Stimulated activated naive CD4-positive, alpha-beta T cell (primary cell): ENCODE measurements at places on chromosomes 6 and 20.

DNA sequence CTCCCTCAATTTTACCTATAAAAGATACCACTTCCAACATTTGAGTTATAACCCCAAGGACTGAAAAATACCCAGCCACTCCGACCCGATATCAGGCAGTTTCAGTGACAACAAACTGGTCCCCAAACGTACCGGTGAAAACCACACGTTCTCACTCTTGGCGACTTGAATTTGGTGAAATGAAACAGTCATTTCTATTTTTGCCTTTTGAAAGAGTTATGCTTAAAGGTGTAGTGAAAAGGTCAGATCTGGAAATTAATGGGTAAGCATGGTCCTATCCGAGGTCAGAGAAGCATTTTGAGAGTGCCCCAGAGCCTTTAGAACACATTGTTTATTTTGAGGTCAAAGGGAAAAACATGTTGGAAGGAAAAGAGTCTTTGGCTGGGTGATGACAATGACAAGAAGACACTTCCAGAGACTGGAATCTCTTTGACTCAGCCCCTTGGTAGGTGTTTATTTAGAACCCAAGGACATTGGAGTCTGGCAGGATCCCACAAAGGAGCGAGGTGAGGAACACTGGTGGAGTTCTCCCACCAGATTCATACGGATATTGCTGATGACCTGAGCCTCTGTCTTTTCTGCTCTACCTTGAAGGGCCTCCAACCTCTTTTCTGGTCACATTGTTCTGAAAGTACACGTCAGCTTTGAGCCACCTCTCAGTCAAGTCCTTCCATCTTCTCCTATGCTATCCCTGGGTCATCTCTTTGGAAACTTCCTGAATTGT, 235.0 kb downstream of the GMPR start:
- DNase-seq: no peak

GRCh38 chr20:60131375-60131774, 173.2 kb downstream of the CDH26 start:
- DNase-seq: no peak

DNA sequence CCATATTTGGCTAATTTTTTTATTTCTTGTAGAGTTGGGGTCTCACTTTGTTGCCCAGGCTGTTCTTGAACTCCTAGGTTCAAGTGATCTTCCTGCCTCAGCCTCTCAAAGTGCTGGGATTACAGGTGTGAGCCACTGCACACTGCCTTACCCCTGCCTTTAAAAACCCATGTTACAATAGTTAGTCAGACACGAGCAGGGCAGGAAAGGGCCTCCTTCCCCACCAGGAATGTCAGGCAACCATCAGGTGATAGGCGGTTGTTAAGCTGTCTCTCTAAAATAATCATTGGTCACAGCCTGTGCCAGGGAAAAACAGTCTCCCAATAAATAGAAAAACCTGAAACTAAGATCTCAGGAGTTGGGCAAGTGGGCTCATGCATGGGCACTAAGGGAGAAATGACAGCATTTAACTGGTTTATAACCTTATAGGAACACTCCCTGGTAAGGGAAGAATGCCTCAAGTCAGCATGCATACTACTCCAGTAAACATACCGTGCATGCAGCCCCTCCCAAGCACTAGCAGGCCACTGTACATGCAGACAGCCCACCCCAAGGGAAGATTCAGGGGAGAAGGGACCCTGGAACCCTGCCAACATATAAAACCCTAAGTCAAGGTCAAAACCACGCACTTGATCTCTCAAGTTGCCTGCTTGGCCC, 8.4 kb downstream of the OR2H2 start:
- DNase-seq: no peak

DNA sequence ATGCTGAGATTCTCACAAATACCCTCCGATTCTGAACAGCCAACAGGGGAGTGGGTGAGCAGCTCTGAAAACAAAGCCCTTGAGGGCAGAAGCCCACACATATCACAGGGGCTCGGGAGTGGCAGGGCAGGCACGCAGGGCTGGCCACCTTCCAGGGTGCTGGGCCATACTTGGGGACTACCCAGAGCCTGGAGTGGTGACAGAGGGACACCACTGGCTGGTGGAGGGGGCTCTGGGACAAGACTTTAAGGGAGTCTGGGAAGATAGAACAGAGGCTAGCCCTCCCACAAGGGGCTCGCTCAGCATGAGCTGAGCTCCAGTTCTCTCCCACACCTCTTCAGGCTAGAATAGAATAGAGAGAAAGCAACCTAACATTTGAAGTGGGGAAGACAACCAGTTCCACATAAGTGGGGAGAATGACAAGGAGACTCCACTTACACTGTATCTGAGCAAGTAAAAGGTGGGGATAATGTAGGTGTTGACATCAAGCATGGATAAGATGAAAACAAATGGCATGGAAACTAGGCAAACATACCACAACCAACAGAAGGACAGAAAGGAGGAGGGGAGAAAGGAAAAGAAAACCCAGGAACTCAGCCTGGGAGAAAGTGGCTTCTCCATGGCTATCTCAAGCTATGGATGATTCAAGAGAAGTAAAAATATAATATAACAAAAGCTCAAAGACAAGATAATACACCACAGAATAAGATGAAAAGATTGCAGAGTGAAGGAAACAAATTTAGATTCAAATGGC, 7.0 kb downstream of the PPIL1 start:
- DNase-seq: no peak

DNA sequence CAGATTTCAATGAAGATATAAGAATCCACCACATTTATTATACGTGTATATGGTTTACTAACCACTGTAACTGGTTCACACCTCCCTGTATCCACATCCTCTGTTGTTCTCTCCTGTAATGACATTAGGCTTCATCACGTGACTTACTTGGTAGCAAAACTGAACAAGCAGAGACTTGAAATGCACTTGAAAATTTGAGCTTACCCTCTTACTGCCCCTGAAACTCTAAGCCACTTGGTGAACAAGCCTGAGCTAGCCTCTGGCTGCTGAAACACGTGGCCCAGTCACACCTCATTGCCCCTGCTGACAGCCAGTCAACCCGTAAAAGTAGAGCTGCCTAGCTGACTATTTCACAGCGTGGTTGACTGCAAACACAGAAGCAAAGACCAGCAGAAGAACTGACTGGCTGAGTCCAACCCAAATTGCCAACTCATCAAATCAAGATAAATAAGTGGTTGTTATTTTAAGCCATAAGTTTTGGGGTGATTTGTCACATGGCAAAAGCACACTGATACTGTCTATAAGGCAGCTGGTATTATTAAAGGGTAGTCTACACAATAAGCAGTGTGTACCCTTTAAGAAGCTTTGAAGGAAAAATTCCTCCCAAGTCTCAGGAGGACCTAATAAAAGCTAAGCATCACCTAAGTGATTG, 109.0 kb downstream of the RALGAPA2 start:
- DNase-seq: no peak

GRCh38 chr6:87482366-87482765, 9.6 kb downstream of the SLC35A1 start:
- no peak for DNase-seq

- DNase-seq: no peak
These were observed 319.7 kb upstream of the TCF21 start for GRCh38 chr6:133568970-133569889.

- DNase-seq: no peak
These were observed 65.3 kb downstream of the BMP2 start for GRCh38 chr20:6832811-6833210.

GRCh38 chr6:112690497-112691202, 343.5 kb downstream of the RFPL4B start:
- DNase-seq: no peak
